A549 treated with Mapracorat at 1 μM for 4 hours (cell line): ENCODE measurements at places on chromosomes 11 and 22. TPM values are rescaled to one million over a fixed set of nuclear protein-coding genes. Genes with fewer than 3 reads are reported as not detected.

Gene PRG3
- not detected in 5 replicates for total RNA-seq

Gene EHF
- 0.92 to 1.4 TPM (median 0.95 TPM) in 5 replicates for total RNA-seq

Gene C11orf87
- total RNA-seq = 0.04 TPM in 1 of 5 replicates, not detected in the others

Gene FGF3
- not detected in 5 replicates for total RNA-seq

Gene MUC5AC
- total RNA-seq = 1.1 to 2.7 TPM (median 1.8 TPM) in 5 replicates

Gene OR8B3
- total RNA-seq = not detected in 5 replicates

Gene IGSF22
- not detected in 5 replicates for total RNA-seq

Gene GAL3ST1
- total RNA-seq = 7.0 to 11.7 TPM (median 11.1 TPM) in 5 replicates

Gene TRIM48
- not detected in 5 replicates for total RNA-seq

Gene HEPHL1
- not detected in 5 replicates for total RNA-seq

Gene PIWIL4
- 0.19 to 0.40 TPM (median 0.29 TPM) in 5 replicates for total RNA-seq

Gene OR5F1
- total RNA-seq = not detected in 5 replicates

Gene STX3
- total RNA-seq = 21.4 to 28.3 TPM (median 26.8 TPM) in 5 replicates

Gene ALKBH3
- 24.8 to 31.1 TPM (median 26.2 TPM) in 5 replicates for total RNA-seq

Gene NPAS4
- not detected in 5 replicates for total RNA-seq

Gene APOBEC3H
- 0.14 to 0.65 TPM (median 0.63 TPM) in 3 of 5 replicates, not detected in the others for total RNA-seq

Gene RDX
- total RNA-seq = 92.3 to 140 TPM (median 133 TPM) in 5 replicates

Gene OR56A3
- not detected in 5 replicates for total RNA-seq

Gene PDGFD
- total RNA-seq = 6.1 to 8.6 TPM (median 7.6 TPM) in 5 replicates

Gene HIC2
- total RNA-seq = 2.3 to 3.2 TPM (median 2.9 TPM) in 5 replicates

Gene LRRC10B
- 0.15 to 0.31 TPM (median 0.19 TPM) in 4 of 5 replicates, not detected in the other for total RNA-seq

Gene EXPH5
- 0.01 to 0.05 TPM (median 0.03 TPM) in 5 replicates for total RNA-seq

Gene MS4A2
- total RNA-seq = not detected in 5 replicates

Gene BDNF
- 7.6 to 9.5 TPM (median 8.0 TPM) in 5 replicates for total RNA-seq

Gene OR4P4
- total RNA-seq = not detected in 5 replicates

Gene TEX12
- not detected in 5 replicates for total RNA-seq

Gene MS4A1
- not detected in 5 replicates for total RNA-seq

Gene ILK
- 106 to 120 TPM (median 115 TPM) in 5 replicates for total RNA-seq

Gene OR51B5
- 0.13 TPM in 2 of 5 replicates, not detected in the others for total RNA-seq

Gene RFPL2
- total RNA-seq = 0.15 to 0.26 TPM (median 0.18 TPM) in 4 of 5 replicates, not detected in the other

Gene RAB38
- total RNA-seq = 0.77 to 1.0 TPM (median 0.91 TPM) in 5 replicates

Gene IL18
- total RNA-seq = 92.0 to 106 TPM (median 103 TPM) in 5 replicates

Gene KCNK4
- not detected in 5 replicates for total RNA-seq

Gene GAL3ST3
- total RNA-seq = not detected in 5 replicates

Gene MTCH2
- total RNA-seq = 127 to 153 TPM (median 131 TPM) in 5 replicates

Gene TEX54
- total RNA-seq = not detected in 5 replicates

Gene BLID
- total RNA-seq = not detected in 5 replicates

Gene LSP1
- 1.2 to 1.6 TPM (median 1.4 TPM) in 5 replicates for total RNA-seq

Gene INPP5J
- total RNA-seq = 0.44 to 0.56 TPM (median 0.54 TPM) in 5 replicates

Gene OR5A1
- total RNA-seq = not detected in 5 replicates

Gene TP53AIP1
- 0.09 to 0.51 TPM (median 0.11 TPM) in 3 of 5 replicates, not detected in the others for total RNA-seq

Gene MS4A4A
- total RNA-seq = not detected in 5 replicates

Gene AGBL2
- 1.2 to 1.9 TPM (median 1.5 TPM) in 5 replicates for total RNA-seq

Gene TRIM51
- not detected in 5 replicates for total RNA-seq

Gene SERPING1
- total RNA-seq = 0.63 to 1.0 TPM (median 0.83 TPM) in 5 replicates

Gene OR6T1
- not detected in 5 replicates for total RNA-seq

Gene UCP3
- total RNA-seq = 1.2 to 1.7 TPM (median 1.3 TPM) in 5 replicates

Gene CD44
- total RNA-seq = 597 to 779 TPM (median 684 TPM) in 5 replicates

Gene GRM5
- total RNA-seq = 0.01 TPM in 1 of 5 replicates, not detected in the others
